Esophagus squamous epithelium (tissue), 5 donors: ENCODE measurements at places on chromosomes 13 and 19.

DNA sequence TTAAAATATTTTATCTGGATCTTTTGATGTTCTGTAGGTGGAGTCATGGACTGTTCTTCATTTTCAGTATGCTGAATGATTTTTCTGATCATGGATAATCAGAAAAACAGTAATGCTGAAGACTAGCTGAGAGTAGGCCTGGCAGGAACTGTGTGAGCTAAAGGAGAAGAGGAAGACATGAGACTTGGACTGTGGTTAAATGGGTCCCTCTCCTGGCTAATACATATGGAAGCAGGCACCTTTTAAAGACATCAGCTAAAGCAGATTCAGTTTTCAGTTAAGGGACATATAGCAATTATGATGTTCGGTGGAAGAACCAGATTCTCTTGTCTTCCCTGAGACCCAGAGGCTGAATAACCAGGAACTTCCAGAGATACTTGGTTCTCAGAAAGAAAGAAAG lies 169.4 kb downstream of the OLFM4 start:
- no peak for DNase-seq

- DNase-seq, result no peak
Measured at GRCh38 chr13:50248516-50249143, 233.4 kb downstream of the KCNRG start.

DNA sequence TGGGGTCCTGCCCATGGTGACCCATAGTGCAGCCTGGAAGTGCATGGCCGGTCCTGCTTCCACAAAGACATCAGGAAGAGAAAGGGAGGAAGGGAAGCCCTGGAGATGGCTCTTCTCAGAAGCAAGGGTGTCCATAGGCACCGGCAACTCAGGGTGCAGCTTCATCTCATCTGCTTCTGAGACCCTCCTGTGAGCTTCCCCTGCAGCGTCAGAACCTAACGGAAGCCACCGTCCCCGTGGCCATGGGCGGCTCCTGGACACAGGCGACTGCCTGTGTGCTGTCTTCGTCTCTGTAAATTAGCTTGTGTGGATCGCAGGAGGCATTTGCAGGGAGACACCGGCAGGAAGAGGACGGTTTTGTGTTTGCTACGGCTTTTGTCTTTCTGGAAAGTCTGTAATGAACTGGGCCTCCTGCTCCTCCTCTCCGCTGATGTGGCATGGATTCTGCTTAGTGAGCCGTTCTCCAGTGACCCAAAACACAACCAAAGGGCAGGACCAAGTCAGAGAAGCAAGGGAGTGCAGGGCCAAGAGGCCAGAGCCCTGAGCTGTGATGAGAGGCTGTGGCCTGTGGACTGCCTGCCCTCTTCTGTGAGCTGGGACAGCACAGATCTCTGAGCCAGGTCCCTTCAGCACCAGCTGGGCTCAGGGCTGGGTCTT lies 2.5 kb downstream of the ATP4B start:
- DNase-seq, result no peak

- DNase-seq, result peak; percentile 50
Measured at GRCh38 chr19:29671393-29672160, 6.3 kb downstream of the PLEKHF1 start.

GRCh38 chr19:14821937-14822336 lies 13.0 kb downstream of the OR7A5 start:
- DNase-seq, result no peak

- no peak for DNase-seq
Measured at GRCh38 chr13:106182404-106182803, 353.1 kb downstream of the EFNB2 start.

- DNase-seq, result no peak
Measured at GRCh38 chr13:112506046-112506445, 81.9 kb downstream of the TUBGCP3 start.

DNA sequence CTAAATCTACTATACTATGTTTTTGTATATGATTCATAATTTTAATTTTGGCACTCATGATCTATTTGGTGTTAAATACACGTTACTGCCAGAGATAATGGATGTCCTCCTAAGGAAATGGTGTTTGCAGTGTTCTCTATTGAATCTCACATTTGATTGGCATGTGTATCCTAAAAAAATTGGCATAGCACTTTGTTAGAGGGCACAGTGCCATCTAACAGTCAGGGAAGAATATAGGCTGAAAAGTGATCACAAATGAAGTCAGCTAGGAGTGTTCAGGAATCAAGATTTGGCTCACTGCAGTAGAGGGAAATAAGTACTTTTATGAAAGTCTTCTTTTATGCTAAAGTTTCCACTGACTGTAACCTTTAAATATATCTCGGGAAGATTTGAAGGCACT lies 624.6 kb downstream of the GPC6 start:
- DNase-seq, result no peak

GRCh38 chr19:46950526-46951170 lies 69.0 kb upstream of the NPAS1 start:
- DNase-seq, result no peak

DNA sequence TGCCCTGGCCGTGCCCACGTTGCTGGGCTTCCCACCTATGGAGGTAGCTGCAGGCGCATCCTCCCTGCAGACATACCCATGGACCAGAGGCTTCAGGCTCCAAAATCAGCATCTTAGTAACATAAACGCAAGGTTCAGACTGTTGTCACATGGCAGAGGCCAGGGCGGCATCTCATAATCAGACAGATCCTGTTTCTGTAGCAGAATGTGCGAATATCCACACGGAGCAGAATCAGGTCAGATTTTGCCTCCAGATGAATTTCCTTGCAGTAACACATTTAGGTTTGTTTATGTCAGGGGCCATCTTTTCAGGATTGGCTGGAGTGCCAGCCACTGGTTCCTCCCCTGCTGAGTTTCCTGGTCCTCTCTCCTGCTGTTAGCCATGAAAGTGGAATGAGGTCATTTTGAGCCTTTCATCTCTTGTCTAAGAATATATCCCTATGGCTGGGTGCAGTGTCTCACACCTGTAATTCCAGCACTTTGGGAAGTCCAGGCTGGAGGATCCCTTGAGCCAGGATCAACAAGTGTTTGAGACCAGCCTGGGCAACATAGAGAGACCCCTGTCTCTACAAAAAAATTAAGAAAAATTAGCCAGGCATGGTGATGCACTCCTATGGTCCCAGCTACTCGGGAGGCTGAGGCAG lies 20.5 kb downstream of the SMARCA4 start:
- DNase-seq, result no peak

GRCh38 chr13:42047561-42048341 lies 697 bp upstream of the DGKH start:
- no peak for DNase-seq

DNA sequence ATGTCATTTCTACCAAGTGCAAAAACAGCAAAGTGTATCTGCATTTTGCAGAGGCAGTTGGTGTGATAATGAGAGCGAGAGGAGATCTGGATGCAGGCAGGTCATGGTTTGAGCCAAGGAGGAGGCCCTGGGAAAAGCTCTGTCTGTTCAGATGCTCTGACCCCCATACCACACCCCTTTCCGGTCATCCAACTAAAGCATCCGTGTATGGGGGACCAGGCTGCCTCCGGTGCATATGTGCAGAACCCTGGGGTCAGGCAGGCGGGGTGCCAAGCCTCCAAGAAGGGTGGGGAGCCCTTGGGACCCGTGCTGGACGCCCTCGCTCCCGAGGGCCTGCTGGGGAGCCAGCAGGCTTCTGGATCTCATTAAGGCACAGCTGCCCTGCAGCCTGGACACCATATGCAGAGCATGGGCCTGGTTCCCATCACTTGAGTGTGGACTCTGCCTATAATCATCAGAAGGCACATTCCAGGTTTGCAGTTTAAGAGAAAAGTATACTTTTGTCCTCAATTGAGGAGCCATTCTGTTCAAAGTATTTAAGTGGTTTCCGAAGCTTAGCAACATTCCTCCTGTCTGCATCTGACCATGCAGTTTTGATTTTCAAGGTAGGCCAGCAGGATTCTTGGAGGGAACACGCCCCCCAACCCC lies 56.1 kb downstream of the ALOX5AP start:
- no peak for DNase-seq

DNA sequence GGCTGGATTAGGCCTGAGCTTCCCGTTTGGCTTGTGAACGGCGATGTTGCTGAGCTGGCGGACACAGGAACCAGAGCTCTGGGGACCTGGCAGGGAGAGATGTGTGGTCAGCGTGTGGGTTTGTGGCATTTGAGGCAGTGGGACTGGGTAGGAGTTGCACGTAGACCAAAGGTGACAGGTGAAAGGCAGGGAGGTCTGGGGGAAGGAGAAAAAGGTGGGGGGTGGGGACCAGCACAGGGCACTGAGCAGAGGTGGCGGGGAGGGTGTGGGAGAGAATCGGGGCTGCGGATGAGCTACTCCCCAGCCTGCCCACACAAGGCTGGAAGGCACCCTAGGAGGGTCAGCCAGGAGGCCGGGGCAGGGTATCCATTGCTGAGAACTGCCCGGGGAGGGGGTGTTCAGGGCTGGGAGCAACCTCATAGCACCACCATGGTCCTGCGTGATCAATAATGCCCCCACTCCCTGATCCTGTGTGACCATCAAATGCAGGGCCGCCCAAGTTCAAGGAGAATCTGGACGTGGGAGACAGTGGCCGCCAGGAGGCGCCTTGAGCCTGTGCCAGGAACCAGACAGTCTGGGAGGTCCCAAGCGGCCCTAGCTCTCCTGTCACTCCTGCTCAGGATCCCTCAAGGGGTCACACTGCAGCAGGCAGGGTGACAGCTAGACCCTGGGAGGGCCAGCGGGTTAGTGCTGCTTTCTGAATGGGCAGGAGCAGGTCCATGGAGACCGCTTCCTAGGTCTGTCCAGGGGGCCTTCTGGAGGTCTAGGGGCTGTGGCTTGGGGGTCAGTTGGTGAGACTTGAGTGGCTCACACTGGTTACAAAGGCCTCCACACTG lies 12.8 kb upstream of the SELENOW start:
- no peak for DNase-seq

- DNase-seq, result no peak
Measured at GRCh38 chr19:1360818-1361461, 22.8 kb upstream of the NDUFS7 start.

DNA sequence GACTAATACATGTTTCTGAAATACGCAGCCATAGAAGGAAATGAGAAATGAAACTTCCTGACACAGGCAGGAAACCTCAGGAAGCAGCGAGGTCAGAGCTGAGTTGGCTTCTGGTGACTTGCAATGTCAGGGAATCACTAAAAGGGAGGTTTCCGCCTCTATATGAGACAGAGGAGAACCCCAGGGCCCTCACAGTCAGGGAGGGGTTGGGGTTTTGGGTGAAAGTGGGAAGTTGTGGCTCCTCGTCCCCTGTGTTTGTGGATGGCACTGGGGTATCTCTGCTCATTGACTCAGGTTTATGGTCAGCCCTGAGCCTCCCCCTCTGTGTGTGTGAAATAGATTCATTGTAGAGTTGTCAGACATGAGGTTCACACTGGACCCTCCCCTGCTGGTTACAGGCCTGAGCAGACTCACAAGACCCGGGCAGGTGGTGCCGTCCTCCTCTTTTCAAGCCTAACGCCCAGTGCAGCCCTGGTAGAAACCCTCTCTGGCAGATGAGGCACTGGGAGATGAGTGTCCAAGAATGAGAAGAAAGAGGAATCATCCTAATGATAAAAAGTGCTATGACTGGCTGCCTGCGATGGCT lies 5.5 kb upstream of the LILRA6 start:
- DNase-seq, result no peak

DNA sequence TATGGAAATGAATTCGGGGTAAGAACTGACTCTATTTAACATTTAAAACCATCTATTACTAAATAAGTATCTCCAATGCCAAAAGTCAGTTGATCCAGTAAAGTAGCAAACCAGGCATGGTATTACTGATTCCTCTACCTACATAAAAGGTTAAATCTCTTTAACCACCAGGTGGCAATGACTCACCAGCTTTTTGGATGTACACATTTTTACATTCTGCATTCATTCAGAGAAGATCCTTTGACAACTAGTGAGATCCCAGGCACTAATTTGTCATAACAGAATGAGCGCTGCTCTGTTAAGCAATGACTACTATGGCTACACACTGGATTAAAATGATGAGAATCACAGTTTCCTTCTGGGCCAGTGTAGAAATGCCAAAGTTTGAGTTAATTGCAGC lies 329.8 kb upstream of the GPC6 start:
- DNase-seq, result no peak

- no peak for DNase-seq
Measured at GRCh38 chr13:110652231-110652730, 36.9 kb downstream of the NAXD start.

- no peak for DNase-seq
Measured at GRCh38 chr13:30638301-30638700, 20.6 kb downstream of the USPL1 start.

DNA sequence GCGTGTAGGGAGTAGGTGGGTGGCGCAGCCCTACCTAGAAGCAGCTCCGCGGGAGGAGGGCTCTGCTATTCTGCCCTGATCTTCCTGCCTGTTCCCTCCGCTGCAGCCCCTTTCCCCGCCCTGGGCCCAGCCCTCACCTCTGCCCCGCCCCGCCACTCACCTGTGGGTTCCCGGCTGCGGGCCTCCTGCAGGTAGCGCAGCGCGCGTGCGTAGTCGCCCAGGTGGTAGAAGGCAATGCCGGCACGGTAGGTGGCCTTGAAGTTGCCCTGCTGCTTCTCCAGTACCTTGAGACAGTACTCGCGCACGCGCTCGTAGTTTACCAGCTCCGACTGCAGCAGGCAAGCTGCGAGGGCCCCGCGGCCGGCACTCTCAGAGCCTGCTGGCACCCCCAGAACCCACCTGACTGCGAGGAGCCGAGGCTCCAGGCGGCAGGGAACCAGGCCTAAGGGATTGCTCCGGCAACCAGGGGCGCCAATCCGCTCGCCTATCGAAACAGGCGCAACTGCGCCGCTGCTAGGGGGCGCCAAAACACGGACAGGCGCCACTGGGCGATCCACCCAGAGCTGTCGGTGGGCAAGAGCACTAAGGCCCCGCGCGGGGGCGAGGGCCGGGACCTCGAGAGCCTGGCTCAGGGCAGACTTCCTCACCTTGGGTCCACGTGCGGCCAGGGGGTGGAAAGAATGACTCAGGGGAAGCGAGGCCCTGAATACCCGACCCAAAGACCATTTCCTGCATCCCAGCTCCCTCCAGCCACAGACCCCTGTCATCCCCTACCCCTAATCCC lies 965 bp downstream of the TTC9B start:
- no peak for DNase-seq

GRCh38 chr13:99647596-99647985 lies 146.3 kb downstream of the TM9SF2 start:
- DNase-seq, result no peak

DNA sequence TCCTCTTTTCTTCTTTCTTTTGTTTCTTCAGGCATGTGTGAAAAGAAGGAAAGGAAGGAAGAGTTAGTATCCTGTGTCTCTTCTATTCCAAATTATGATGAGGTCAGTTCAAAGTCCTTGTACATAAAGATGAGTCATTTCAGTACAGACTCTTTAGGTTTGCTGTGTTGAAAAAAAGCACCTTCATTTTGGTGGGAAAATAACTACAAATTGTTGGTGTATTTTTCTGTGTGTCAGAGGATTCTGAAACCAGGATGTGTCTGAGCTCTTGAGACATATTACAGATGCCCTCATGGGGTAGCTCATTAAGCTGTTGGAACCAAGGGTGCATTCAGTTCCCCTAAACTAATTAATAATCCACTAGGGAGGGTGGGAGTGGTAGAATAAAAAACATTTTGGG lies 5.8 kb upstream of the HSPH1 start:
- no peak for DNase-seq

GRCh38 chr13:41061914-41062837 lies 867 bp downstream of the WBP4 start:
- no peak for DNase-seq
